ENCODE measurements at places on chromosomes 12 and 14. TPM values are rescaled to one million over a fixed set of nuclear protein-coding genes. Genes with fewer than 3 reads are reported as not detected.

GRCh38 chr12:62907078-62907477, 27.9 kb downstream of the PPM1H start:
- DNase-seq, result no peak

- no peak for DNase-seq
Observed at GRCh38 chr14:24784981-24785380, 151.0 kb upstream of the GZMB start.

MYH7 gene
- total RNA-seq, result 0.04 TPM

DNA sequence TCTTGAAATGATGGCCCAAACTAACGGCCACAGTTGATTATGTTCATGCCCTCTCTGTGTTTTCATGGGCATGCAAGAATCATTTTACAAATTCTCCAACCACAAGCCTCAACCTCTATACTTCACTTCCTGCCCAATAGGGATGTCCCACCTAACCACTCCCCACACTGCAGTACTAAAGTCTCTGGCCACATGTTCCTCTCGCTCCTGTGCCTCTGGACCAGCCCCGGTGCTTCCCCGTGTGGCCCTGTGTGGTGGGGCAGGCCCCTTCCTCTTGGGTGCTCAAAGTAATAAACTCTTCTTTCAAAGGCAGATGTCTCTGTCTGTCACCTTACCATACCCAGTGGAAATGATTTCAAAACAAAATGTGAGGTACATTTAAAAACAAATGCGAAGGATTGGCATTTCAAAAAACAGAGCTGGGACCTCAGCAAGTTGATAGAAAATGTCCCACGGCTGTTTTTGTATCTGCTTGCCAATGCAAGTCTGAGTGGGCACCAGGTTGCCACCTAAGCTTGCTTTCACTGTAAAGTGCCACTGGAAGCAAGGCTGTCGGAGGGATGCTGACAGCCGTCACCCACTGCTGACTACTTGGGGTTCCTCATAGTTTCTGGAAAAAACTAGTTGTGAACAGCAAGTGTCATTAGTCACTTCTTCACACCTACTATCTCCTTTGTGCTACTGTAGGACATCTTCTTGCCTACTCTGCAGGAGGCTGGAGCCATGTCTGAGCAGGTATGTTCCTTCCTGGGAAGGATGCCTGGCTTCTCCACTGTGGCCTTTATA, 8.2 kb upstream of the SERPINA11 start:
- no peak for DNase-seq

- no peak for DNase-seq
Observed at GRCh38 chr12:20985399-20985798, 145.6 kb upstream of the SLCO1B1 start.

GRCh38 chr14:80845856-80846255, 95.7 kb downstream of the CEP128 start:
- DNase-seq, result no peak

DNA sequence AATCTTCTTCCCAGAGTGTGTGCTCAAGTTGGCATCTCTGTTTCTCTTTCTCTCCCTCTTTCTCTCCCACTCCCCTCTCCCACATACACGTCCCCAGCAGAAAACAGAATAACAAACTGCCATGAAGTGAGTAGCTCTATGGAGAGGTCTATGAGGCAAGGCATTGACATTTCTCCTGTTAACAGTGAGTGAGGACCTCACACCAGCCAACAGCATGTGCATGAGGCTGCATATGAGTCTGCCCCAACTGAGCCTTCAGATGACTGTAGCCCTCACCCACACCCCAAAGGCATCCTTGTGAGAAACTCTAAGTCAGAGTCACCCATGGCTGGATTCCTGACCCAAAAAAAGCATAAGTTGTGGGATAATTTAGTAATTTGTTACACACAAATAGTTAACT, 50.4 kb downstream of the MAGOHB start:
- DNase-seq, result no peak

DNA sequence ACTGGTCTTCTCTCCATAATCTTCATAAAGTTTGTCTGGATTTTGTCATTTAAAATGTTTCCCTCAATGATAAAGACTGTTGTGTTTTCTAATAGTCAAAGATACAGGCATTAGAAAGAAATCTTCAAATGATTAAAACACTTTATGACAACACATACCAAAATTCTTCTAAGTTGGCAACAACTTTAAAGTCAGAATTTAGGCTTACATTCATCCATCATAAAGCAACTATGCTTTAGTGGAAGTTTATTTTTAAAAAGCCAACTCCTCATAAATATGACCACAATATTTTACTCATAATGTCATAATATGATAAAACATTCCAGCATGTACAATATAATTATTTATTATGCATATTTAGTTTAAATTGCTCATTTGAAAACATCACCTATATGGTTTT, 17.2 kb upstream of the CCER1 start:
- no peak for DNase-seq

CLEC2B gene
- total RNA-seq, result 21.1 TPM

KLRC4 gene
- total RNA-seq, result 2.4 TPM

KLHDC1 gene
- total RNA-seq, result 1.1 TPM

SMOC1 gene
- not detected for total RNA-seq

SLCO1C1 gene
- not detected for total RNA-seq
